ENCODE measurements at places on chromosomes 11 and 22.
A peak's percentile ranks its signal among the peaks of the same experiment; 100 is the strongest.

DNA sequence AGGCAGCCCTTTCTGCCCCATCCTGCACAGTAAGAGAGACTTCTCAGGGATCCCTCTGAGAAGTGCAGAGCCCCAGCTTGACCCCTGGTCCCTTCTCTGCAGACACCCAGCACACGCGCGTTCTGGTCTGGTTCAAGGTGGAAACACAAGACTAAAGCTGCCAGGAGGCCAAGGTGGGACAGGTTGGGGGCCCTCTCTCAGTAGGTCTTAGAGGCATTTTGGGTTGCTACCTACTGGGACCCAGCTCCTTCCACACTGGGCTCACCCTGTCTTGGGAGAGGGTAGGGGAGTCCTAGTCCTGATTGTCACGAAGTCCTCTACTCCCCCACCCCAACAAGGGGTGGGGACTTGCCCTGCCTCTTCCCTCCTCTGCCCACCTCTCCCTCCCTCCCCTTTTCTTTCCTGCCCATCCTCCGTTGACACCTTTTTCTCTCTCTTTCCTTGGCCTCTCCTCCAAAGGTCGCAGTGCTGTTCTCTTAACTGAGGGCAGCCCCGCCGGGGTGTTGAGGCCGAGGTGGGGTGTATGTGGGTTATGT lies 763 bp upstream of the SOX10 start:
- DNase-seq = no peak

GRCh38 chr11:11186249-11186648 lies 166.8 kb downstream of the CSNK2A3 start:
- no peak for DNase-seq

GRCh38 chr11:76603202-76603601 lies 67.3 kb downstream of the LRRC32 start:
- no peak for DNase-seq

- DNase-seq = no peak
Observed at GRCh38 chr22:35308480-35309021, 8.9 kb downstream of the TOM1 start.

DNA sequence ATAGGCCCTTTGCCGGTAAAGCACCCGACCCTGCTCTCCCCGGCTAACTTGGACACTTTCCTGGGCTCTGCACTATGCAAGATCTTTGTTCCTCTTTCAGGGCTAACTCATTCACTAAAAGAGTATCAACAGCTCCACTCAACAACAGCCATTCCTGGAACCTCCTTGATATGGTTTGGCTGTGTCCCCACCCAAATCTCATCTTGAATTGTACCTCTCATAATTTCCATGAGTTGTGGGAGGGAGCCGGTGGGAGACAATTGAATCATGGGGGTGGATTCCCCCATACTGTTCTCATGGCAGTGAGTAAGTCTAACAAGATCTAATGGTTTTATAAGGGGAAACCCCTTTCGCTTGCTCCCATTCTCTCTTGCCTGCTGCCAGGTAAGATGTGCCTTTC lies 330.0 kb downstream of the TENM4 start:
- DNase-seq = no peak

GRCh38 chr11:38795027-38795426 lies 2197.0 kb upstream of the RAG2 start:
- no peak for DNase-seq

DNA sequence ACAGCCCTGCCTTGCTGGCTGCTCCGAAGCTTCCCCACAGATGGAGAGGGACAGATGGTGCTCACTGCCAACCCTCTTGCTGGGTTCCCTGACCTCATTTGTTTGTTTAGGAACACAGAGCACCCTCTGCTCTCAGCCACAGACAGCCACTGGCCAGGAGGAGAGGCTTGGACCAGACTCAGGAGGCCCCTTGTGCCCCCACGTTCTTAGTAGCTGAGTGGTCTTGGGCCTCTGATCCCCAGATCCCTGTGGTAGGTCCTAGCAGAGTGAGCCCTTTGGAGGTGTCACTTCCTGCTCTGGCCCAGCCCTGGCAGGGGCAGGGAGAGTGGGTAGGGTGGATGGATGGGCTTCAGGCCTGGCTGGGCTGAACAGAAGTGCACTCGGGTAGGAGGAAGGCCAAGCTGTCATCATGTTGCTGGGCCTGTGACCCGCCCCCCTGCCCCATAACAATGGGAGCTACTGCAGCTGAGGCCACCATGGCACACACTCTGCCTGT lies 84.0 kb downstream of the DHCR7 start:
- DNase-seq = no peak

GRCh38 chr22:23150762-23151161 lies 5.5 kb downstream of the RAB36 start:
- DNase-seq = no peak

GRCh38 chr11:27995083-27995482 lies 112.9 kb downstream of the KIF18A start:
- DNase-seq = no peak

GRCh38 chr22:24687322-24687721 lies 84.3 kb downstream of the GGT1 start:
- no peak for DNase-seq

- peak; percentile 33 for DNase-seq
Observed at GRCh38 chr22:36239150-36239400, 252 bp downstream of the APOL2 start.

DNA sequence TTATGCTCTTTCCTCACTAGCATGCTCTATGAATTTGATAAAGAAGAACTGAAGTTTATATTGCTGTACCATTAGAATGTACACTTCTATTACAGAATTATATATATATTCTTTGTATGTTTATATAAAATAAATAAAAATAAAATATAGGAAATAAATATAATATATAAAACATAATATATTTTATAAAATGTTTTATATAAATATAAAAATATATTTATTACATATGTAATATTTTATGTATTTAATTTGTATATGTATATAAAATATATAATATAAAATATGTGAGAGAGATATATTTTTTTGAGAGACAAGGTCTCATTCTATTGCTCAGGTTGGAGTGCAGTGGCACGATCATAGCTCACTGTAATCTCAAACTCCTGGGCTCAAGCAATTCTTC lies 18.3 kb upstream of the RTCB start:
- no peak for DNase-seq

DNA sequence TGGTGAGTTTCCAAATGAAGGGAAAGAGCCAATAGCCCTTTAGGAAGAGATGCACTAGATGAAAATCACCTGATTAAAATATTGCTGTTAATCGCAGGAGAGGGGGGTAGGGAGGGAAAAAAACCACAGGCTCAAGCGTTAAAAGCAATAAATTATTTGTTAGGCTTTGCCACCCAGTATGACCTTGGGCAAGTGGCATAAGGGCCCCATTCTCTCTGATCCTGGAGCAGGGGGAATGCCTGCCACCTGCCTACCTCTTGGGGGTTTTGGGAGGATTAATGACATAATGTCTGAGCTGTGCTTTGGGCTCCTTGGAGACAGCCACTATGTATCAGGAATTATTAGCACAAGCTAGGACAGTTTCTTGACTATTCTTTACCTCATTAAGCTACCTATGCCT lies 80.0 kb downstream of the ZNRF3 start:
- no peak for DNase-seq

DNA sequence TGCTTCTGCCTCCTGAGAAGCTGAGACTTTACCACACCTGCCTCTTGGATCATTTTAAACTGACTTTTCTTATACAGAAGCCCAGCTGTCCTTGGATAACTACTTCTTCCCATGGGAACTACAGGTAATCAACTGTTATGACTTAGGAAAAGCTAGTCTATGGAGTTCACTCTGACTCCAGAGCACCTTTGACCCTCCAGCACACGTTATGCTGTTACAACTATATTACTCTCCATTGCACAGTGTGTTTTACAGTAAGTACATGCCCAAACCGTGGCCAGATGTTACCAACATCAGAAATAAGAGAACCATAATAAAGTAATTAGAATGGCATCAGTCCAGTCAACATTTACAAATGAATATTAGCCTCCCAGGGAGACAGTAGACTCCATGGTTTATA lies 21.3 kb upstream of the TSG101 start:
- DNase-seq = no peak

DNA sequence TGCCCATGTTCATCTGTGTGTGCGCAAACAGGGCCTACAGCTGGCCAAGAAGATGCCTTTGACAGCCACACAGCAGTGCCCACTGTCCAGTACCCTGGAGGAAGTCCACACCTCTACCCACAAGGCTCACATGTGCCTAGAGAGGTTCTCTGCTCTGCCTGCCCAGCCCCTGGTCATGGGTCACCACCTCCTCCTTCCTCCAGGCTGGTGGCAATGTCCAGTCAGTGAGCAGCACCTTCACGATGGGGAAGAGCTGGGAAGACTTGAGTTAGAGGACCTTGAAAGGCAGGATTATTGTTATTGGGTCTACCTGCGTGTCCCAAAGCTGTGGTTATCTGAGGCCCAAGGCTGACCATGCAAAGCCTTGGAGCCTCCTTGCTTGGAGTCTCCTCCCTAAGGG lies 28.4 kb upstream of the TTC12 start:
- no peak for DNase-seq

DNA sequence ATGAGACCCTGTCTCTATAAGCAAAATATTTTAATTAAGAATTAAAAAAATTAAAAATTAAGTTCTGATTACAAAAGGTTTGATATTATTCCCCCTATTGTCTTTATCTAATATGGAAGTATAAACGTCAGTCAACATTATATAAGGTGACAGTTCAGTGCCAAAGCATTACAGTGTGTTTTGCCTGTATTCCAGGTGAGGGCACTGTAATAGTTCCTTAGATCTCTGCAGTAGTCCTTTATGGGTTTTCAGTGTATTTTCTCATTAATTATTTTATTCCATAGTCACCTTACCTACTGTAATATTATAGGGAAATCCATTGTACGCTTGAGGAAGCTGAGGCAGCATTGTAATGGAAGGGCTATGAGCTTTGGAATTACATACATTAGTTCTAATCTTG lies 33.0 kb downstream of the FAR1 start:
- DNase-seq = no peak

DNA sequence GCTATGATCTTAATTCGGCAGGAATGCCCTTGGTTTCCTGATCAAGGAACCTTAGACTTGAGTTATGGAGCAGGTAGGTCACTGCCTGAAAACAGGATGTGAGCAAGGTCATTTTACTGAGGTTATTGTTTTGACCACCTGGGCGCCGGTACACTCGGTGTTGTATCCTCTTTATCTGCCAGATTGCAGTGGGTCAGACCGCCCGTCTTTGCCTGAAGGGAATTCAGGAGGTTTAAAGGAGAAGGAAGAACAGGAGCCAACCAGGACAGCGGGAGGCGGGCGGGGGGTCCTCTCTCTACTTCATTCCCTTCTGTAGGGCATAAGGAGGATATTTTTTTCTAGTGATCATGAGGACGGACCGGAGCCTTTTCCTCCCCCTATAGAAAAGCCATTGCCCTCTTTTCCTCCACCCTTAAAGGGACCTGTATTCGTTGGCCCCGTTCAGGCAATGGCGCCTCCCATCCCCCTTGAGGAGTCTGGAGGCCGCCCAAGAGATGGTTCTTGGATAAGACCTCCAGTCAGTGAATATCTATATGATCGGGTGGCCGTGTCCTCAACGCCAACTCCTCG lies 649 bp downstream of the MS4A15 start:
- no peak for DNase-seq

DNA sequence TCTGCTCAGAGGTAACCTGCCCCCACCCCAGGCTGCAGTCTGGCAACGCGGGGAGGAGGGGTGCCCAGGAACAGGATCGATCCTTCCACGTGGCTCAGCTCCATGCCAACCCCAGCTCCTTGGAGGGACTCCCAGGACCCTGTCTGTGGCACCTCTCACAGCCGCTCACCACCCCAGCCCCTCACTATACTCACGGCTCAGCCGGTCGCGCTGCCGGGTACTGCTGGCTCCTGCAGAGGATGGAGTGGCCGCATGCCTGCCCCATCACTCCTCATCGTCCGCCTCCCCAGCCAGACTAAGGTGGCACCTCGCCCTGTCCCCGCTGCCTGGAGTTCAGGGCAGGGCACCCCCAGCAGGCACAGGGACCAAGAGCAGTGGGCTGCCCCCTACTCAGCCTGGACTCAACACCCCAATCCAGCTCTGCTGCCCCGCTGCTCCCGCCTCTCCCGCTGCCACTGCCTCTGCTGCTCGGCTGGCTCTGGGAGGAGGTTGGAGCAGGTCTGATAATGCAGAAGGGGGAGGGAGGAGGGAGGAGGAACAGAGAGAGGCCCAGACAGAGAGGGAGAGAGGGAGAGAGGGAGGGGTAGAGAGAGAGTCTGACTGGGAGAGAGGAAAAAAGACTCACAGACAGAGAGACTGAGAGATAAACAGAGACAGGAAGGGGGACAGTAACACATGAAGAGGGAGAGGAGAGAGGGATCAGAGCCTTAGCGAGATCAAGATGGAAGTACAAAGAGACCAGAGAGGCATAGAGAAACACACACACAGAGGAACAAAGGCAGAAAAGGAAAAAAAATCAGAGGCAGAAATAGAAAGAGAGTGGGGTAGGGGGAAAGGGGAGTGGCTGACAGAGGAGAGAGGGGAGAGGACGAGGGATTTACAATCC lies at the start of gene PDE2A:
TSS of gene PDE2A (minus strand) at position 480 of the 886 bp plus-strand sequence. CDS start at position 265, 215 bp downstream.
- DNase-seq = no peak

- no peak for DNase-seq
Observed at GRCh38 chr22:33756508-33756949, 163.7 kb downstream of the LARGE1 start.

- DNase-seq = peak; percentile 24
Observed at GRCh38 chr11:34791780-34792542, 124.2 kb downstream of the APIP start.

DNA sequence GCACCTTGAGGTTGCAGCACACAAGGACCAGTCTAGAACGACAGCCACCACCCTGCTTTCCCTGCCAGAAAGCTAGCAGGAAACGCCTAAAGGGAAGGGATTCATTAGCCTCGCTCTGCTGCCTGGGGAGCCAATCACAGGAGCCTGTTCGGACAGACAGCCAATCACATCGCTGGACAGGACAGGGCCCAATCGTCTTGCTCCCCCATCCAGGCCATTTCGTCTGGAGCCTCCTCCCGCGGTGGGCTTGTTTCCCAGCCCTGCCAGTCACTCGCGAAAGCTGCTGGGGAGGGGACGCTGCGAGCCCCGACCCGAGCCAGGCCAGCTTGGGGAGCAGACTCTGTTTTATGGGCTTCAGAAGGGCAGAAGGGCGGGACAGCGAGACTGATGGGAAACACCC lies 79.8 kb upstream of the NCAM1 start:
- no peak for DNase-seq

- no peak for DNase-seq
Observed at GRCh38 chr11:119808407-119809185, 79.6 kb upstream of the NECTIN1 start.

- no peak for DNase-seq
Observed at GRCh38 chr11:66674964-66675602, 2.6 kb downstream of the RBM4B start.

- no peak for DNase-seq
Observed at GRCh38 chr11:86374586-86374985, at the start of gene CCDC81. TSS of gene CCDC81 (plus strand) at chr11:86374887. CDS start at chr11:86375164, 277 bp downstream.

- DNase-seq = peak; percentile 22
Observed at GRCh38 chr22:43479301-43479950, 67.6 kb downstream of the MPPED1 start.

- DNase-seq = no peak
Observed at GRCh38 chr11:7437696-7438095, 47.6 kb upstream of the OLFML1 start.

DNA sequence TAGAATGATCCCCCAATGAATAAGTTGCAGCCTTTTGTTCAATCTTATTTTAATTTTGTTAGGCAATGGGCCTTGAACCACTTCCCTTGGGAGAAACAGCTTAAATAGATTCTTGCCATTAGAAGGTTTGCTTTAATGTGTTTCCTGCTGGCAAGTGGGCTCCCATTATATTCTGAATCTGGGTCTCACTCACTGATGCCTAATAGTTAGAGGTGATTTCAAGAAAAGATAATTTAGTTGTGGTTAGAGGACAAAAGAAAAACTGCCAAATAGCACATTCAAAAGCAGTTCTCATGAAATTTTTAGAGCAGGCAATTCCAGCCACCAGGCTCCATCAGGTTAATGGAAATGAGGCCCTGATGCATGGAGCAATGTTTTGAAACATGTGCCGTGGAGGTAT lies 362.6 kb upstream of the CHORDC1 start:
- DNase-seq = no peak
